RPMI7951 (cell line): ENCODE measurements at places on chromosomes 16 and 17.

DNA sequence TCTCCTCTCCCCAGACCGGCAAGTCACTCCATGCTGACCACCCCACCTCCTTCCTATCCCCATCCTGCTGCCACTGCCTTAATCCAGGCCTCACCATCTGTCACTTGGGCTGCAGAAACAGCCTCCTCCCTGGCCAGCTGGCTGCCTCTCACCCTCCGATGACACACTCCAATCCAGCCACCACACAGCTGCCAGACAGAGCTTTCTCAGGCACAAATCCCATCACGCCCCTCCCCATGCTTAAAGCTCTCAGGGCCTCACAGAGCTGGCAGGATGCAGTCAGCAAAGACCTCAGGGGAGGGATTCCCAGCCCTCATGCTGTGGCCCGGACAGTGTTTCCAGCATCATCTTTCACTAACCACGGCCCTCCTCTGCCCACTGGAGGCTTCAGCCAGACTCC lies 13.7 kb downstream of the CAMKK1 start:
- DNase-seq = peak; percentile 63

GRCh38 chr17:27818401-27819105 lies 18.2 kb upstream of the NOS2 start:
- no peak for DNase-seq

DNA sequence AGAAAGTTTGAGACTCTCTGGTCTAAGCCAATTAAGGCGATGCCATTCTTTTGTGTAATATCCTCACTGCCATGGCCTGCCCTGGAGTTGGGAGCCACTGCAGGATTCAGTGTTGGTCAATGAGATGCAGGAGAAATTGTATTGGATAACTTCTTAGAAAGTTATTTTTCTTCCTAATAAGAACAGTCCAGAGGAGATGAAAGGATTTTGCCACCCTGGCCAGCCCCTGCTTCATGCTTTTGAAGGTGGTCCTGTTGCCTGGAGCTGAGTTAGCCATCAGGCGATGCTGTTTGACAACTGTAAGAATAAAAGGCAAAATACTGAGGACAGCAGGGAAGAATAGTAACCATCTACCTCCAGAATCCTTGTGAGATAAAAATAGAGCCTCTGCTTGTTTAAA lies 35.4 kb upstream of the CNTNAP4 start:
- no peak for DNase-seq

DNA sequence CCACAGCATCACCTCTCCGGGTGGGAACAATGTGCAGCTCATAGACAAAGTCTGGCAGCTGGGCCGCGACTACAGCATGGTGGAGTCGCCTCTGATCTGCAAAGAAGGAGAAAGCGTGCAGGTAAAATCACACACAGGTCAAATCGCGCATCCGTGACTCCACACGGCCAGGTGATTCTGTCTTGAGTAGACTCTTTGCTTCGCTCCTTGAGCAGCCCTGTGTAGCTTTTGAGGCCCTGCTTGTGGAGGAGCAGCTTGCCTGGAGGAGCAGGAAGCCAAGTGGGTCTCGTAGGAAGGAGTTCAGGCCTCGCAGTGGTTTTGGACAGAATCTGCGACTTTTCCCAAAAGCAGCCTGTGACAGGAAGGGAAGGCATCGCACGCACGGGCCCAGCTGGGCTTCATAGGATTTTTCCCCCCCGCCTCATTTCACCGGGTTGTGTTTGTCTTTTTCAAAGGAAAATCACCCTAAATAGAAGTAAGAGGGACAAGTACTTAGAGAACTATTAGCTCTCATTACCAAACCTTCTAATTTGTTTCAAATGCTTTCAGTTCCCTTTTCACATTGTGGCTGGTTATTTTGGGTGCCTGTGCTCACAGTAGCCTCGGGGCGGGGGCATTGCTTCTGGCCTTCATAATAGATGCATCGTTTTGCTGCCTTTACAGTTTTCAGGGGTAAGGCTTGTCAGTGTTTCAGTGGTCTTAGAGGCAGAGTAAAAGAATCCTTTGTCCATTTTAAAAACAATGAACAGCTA lies 71.5 kb downstream of the SEC14L1 start:
- DNase-seq = no peak

GRCh38 chr17:67492824-67493517 lies 115.9 kb downstream of the PITPNC1 start:
- no peak for DNase-seq
